ENCODE measurements at places on chromosomes 11 and 22.
A peak's percentile ranks its signal among the peaks of the same experiment; 100 is the strongest.

DNA sequence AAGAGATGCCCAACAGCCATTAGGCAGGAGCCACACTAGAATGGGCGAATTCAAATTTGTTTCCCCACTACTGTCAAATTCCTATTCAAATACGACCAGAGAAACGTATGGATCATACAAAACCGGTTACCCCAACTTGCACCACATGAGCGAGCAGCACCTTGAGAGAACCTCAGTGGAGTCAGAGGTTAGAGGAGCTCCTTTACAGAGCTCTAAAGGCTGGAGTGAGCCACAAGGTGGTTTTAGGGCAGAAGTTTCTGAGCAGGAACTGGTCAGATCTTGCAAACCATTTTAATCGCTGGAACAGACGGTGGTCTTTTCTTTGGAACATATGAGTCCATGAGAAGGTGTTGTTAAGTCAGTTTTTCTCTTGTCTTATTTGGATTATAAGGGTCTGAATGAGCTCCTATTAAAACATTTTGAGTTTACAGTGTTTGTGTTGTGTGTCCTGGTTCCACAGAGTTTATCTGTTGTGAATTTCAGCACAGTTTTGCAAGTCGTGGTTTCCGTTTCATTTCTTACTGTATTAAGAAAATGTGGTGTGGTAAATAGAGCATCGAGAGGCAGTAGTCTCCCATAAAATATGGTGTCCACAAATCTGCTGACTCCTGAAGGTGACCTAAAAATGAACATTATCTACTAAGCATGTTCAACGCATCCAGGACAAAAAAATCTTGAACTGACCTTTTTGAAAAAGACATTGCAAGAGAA, 471.7 kb downstream of the NTM start:
- H3K36me3 ChIP-seq: no peaks in the 10 kb centered on the region
- H3K4me1 ChIP-seq: peaks cover 30% of the 10 kb centered on the region
- H3K27me3 ChIP-seq: no peaks in the 10 kb centered on the region
- peak overlapping the region; percentile 93 for H3K27ac ChIP-seq

DNA sequence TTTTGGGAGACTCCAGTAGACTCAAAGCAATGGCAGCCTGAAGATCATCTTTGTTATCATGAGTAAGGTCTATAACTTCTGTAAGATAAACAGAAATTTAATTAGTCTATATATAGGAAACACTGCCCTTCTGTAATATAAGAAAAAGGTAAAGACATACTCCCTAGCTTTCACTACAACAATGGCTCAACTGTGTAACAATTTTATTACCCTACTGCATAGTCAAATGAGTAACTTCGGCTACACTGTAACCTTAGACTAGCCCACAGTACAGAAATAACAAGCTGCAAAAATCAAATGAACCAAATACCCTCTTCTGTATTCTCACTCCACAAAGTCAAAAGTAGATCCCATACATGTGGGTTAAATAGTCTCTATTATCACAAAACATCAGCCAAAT, 33.7 kb downstream of the USP28 start:
- DNase-seq: no peak
- no peak overlapping the region for H3K27ac ChIP-seq
- no peaks in the 10 kb centered on the region for H3K4me1 ChIP-seq
- peaks cover 25% of the 10 kb centered on the region for H3K36me3 ChIP-seq
- no peaks in the 10 kb centered on the region for H3K27me3 ChIP-seq

DNA sequence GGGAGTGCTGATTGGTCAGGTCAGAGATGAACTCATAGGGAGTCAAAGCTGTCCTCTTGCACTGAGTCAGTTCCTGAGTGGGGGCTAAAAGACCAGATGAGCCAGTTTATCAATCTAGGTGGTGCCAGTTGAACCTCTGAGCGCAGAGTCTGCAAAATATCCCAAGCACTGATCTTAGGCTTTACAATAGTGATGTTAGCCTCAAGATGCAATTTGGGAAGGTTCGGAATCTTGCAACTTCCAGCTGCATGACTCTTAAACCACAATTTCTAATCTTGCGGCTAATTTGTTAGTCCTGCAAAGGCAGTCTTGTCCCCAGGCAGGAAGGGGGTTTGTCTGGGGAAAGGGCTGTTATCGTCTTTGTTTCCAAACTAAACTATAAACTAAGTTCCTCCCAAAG, 92.3 kb upstream of the PARVA start:
- no peak overlapping the region for H3K27ac ChIP-seq
- peaks cover 3% of the 10 kb centered on the region for H3K4me1 ChIP-seq
- no peaks in the 10 kb centered on the region for H3K27me3 ChIP-seq
- H3K4me3 ChIP-seq: no peak overlapping the region

- H3K27me3 ChIP-seq: no peaks in the 10 kb centered on the region
- peaks cover 19% of the 10 kb centered on the region for H3K4me1 ChIP-seq
- H3K27ac ChIP-seq: peak overlapping the region; percentile 17
- peak overlapping the region; percentile 41 for H3K4me3 ChIP-seq
- peaks cover 9% of the 10 kb centered on the region for H3K36me3 ChIP-seq
- no peak for DNase-seq
Observed at GRCh38 chr22:50628543-50629134, 687 bp upstream of the ARSA start.

DNA sequence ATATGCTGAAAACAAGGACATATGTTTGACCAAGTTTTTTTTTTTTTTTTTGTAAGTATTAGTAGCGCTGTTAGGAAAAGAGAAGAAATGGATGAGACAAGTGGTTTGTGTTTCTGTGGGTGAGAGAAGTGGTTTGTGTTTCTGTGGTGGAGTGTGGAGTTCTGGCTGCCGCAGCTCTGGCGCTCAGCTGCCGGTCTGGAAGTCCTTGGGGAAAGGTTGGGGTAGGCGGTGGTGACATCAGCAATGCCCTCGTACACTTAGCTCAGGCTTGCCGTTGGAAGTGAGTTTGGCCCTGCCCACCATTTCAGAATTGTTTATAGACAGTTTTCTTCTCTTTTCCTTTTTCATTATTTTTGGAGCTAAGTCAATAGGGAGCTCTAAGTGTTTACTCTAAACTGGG, 116.6 kb downstream of the TBC1D22A start:
- H3K4me3 ChIP-seq: no peak overlapping the region
- no peak for DNase-seq
- H3K36me3 ChIP-seq: peaks cover 58% of the 10 kb centered on the region
- no peaks in the 10 kb centered on the region for H3K4me1 ChIP-seq
